DND-41 (cell line): ENCODE measurements at places on chromosomes 16 and 17.

DNA sequence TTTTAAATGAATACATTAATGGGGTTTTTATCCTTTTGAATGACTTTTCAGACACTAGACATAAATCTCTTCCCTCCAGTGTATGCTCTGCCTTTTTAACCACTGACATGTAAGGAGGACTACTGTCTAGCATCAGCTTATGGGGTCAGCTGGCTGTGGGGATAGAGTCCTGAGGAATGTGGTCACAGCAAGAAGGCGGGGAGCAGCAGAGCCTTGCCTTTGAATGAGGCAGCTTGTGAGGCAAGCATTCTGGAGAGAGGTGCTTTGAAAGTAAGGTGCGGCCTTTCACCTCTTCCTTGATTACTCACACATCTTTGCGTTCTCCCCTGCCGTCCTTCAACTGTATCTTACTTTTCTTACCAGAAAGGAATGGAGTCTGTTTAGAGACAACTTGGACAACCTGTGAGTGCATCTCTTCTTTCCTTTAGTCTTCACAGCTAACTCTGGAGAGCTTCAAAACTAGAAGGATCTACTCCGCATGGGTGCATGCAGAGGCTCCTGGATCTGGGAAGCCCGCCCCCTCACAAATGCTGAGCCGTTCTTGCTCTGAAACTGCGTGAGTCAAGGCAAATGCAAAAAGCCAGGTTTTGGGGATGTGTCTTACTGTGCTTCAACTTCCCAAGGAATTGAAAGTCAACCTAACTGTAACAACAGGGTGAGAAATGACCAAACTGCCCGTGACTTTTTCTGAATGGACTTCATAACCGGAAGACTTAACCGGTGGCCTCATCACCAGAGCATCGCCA lies 49.9 kb downstream of the ADCY7 start:
- no peak for DNase-seq

DNA sequence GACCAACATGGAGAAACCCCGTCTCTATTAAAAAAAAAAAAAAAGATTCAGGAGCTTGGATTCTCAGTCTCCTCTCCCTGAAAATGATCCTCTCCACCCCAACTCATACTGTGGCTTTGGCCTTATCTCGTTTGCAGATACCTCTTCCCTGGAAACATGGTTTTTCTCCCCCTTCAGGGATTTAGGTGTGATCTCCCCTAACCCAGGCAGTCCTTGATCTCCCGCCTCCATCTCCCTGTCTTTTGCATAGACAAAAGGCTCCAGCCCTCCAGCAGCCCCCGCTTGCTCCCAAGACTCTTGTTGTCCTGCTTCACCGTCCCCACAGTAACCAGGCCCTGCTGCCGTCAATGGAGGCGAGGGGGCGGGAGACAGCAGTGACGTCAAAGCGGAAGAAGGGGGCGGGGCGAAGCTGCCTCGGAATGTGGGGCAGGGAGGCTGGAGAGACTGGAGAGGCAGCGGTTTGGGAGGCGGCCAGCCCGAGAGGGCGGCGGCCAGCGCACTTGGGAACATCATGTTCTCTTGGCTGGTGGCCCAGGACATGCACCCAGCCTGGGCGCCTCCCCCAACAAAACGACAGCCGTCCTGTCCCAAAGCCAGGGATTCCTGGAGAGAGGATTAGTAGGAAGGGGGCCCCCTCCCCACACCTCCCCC lies 1.9 kb upstream of the PER1 start:
- peak; percentile 71 for DNase-seq

GRCh38 chr16:87855852-87856715 lies 13.2 kb downstream of the SLC7A5 start:
- no peak for DNase-seq

DNA sequence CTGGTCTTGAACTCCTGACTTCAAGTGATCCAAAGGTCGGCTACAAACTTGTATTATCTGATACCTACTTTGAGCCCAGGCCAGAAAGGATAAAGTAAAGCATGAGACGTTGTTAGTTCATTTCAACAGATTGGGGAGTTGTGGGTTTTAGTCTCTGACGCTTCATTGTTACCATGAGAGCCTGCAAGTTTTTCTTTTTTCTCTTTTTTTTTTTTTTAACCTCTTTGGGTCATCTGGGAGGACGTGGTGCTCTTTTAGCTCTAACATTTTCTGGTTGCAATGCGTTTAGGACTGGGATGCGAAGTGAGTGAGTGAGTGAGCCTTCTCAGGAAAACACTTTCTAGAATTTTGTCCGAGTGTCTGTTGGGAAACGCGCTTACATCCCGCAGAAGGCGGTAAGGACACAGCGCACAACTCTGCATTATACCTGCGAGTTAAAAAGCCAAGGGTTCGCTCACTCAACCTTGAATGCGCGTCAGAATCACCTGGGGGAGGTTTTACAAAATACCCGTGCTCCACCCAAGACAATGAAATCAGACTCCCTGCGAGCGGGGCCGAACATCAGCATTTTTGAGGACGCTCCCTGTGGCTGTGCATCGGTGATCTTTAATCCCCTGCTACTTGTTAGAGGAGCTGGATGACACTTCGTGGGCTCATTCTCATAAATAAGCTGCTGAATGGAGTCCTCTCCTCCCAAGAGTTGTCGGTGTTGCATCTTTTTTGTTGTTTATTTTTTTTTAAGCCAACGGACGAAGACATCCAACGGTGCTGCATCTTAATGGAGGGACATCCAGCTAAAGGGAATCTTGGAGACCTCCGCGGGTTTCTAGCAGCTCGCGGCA lies 629 bp upstream of the RNF135 start:
- DNase-seq, result peak; percentile 37

DNA sequence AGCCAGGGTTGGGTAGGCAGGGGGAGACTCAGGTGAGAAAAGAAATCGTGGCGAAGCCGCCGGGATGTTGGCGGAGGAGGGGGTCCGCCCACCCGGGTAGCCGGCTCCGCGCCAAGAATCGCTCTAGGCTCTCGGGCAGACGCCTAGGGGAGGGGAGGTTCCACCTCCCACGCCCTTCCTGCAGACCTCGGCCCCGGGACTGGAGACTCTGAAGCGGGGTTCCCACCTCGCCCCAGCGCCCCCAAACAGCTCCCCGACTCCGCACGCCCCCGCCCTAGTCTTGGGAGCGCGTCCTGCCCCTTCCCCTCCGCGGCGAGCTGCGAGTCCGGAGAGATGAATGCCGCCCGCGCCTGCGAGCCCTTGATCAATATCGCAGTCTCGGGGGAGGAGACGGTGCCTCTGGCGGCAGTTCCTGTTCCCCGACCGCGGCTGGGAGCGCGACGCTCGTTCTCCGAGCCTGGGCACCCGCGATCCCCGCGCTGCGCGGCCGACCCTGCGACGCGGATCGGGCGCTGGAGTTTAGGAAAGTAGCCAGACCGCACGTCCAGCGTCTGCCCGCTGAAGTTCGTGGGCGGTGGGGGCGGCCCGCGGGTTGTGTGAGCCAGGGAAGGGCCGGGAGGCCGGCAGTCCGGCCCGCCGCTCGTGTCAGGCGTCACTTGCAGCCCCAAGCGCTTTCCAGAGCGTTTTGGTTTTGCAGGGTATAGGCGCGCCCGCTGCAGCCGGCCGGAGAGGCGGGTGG lies 790 bp downstream of the CRHR1 start:
- no peak for DNase-seq

- no peak for DNase-seq
Observed at GRCh38 chr16:56773532-56773931, 43.6 kb downstream of the NUP93 start.

GRCh38 chr16:79826732-79827475 lies 226.4 kb upstream of the MAF start:
- no peak for DNase-seq

GRCh38 chr17:52106638-52107261 lies 51.8 kb downstream of the CA10 start:
- DNase-seq, result peak; percentile 50

DNA sequence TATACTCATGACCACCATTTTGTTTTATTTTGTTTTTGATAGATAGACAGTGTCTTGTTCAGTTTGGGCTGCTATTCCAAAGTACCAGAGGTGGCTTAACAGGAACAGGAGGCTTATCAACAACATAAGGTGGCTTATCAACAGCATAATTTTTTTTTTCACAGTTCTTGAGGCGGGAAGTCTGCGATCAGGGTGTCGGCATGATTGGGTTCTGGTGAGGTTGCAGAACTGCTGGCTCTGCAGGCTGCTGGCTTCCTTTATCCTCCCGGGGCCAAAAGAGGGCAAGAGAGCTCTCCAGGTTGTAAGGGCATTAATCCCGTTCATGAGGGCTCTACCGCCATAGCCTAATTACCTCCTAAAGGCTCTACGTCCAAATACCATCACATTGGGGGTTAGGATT lies 11.8 kb upstream of the HSD17B2 start:
- DNase-seq, result no peak

DNA sequence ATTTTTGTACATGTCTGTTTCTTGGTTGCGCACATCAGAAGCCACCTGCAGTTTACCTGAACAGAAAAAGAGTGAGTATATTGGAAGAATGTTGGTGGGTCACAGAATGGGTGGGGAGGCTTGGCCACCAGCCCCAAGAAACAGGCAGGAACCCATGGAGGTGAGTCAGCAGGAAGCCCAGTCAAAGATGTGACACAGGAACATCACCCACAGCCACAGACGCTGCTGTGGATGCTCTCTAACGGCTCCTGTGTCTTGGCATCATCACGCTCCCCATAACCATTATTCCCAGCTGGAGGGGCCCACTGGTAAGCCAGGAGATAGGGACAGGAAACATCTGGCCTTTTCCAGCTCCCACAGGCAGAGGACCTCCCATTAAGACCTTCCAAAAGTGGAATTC lies 94.0 kb upstream of the WSB1 start:
- no peak for DNase-seq

- no peak for DNase-seq
Observed at GRCh38 chr17:49260011-49260816, 29.6 kb upstream of the PHOSPHO1 start.

GRCh38 chr16:57589374-57589773 lies 39.1 kb upstream of the ADGRG1 start:
- no peak for DNase-seq

DNA sequence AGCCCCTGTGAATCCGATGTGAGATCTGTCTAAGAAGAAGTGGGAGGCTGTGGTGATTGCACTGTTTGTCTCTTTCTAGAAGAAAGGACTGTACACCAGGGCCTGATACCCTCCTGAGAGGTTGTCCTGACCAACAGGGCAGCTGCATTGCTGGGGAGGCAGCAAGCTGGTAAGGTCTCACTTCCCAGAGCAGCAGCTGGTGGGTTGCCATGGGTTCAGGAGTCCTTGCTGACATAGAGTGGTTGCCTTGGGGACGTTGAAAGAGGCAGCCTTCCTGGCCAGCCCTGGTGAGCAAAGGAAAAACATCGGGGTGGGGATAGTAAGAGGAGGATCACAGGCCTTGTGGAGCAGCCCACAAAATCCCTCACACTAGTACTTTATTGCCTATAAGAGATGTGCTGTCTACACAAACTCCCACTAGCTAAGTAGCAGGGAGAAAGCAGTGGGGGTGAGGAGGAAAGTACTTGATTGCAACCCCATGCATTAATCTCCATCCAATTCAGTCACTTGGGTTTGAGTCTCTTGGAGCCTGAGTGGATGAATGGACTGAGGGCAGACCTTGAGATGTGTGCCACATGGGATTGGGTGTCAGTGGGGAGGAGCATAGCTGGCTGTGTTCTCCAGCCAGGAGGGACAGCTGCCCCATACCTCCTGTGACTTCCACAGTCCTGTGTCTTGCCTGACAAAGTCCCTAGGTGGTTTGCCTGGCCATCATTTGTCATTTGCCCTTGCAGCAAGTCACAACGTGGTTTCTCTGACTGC lies 143.8 kb upstream of the RPL38 start:
- DNase-seq, result no peak

GRCh38 chr17:80108036-80108971 lies 6.9 kb downstream of the GAA start:
- DNase-seq, result no peak

DNA sequence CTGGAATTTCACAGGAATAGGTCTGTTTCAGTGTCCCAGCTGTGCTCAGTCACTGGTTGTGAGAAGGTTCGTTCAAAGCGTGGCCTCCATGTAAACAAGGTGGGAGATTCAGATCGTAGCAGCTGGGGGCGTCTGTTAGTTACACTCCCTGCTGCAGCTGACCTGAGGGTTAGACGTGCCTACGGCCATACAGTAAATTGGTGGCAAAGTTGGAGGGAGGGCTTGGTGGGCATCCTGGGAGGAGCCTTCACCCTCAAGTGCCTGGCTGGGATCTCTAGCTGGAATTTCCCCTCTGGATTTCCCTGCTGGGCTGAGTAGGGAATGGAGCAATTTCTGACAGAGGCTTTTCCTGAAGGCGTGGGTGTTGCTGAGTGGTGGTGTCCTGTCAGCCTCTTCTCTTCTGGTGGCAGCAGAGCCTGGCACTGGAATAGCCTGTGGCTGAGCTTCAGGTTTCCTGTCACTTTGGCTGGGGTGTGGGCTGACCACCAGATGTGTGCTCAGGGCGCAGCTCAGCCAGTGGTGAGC lies 6.4 kb downstream of the FCSK start:
- DNase-seq, result no peak

GRCh38 chr17:46991617-46992016 lies 12.6 kb upstream of the RPRML start:
- DNase-seq, result no peak
